Fibroblast of the aortic adventitia (primary cell): ENCODE measurements at places on chromosomes 5 and 9. TPM values are rescaled to one million over a fixed set of nuclear protein-coding genes. Genes with fewer than 3 reads are reported as not detected.

DNA sequence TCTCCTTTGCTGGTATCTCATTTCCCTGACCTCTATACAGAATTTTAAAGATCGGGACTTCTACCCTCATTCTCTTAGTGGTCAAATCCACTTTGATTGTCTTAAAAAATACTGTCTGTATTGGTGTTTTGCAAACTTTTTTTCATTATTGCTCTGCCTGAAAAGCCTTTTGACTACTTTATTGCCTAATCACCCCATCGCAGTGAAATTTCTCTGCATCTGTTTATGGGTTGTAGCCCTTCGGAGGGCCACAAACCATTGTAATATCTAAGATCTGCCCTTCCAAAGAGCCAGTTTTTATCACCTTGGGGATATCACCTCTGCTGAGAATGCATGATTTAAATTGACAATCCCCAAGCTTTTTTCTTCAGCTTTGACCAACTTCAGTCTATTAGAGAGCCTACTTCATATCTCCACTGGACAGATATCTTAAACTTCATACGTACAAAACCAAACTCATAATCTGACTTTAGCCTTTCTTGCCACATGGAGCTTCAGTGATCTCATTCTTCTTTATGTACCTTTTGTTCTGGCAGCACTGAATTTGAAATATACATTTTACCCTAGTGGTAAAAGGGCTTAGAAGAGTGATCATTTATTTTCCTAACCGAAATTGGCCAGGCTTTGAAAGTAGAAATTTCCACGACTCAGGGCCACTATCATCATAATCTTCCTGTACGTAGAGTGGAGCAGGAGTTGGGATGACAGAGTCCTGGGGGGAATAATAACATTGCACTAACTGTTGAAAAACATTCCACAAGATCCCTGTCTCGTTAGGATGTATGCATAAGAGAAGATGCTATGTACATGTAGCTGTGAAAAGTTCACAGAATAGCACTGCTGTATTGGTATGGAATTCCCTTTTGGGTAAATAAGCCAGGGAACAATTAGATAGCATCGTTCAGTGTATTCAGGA is 21.4 kb downstream of the KIF2A start:
- no peak for DNase-seq

GRCh38 chr5:67337751-67338150 is 141.2 kb upstream of the CD180 start:
- no peak for DNase-seq

DNA sequence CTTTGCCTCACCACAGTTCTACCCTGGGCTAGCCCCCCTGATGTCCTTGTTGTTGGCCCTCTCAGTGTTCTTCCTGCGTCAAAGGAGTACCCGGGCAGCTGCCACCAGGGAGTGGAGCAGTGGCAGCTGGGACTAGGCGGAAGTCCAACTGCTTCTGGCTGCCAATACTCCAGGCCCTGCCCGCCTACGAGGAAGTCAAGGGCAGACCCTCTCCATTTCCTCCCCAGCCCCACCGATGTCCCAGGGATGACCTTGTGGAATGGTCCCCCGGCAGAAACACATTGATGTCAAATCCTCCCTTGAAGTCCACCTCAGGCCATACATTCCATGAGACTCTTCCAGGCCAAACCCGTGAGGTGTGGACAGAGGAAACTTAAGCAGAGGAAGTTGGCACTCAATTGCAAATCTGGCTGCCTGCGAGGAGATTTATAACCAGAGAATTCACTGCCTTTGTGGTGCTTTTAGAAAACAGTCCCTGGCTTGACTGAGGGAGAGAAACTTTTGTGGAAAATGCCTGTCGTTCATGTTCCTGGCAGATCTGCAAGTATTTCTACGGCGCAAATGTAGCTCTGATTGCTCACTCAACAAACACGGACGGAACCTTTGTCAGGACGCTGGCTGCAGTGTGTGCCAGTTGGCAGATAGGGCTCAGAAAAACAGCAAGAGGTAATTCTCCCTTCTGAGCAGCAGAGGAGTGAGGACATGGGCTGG is 339.7 kb downstream of the RAB3C start:
- peak; percentile 79 for DNase-seq

DNA sequence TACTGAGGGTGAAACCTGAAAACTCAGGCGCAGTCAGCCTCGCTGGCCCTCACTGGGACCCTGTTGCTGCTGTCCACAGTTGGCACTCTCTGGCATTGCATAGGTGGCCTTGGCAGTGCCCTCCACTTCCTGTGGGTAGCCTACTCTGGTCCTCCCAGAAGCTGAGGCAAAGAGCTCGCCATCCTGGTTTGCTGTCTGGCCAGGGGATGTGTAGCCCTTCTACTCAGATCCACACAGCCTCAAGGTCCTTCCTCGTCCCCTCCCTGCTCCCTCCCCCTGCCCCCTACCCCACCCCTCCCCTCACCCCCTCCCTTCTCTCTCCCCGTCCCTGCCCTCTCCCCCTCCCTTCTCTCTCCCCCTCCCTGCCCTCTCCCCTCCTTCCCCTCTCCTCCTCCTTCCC is 176.0 kb downstream of the OLFM1 start:
- no peak for DNase-seq

The MTREX gene
- 102 and 123 TPM in 2 replicates for total RNA-seq

The LCN15 gene
- total RNA-seq, result not detected in 2 replicates

The CKMT2 gene
- total RNA-seq, result 1.4 TPM in 1 of 2 replicates, not detected in the other

The APBA1 gene
- 2.7 and 12.4 TPM in 2 replicates for total RNA-seq
